ENCODE measurements at places on chromosomes 3 and 15.

GRCh38 chr3:139534992-139535879, 4.3 kb downstream of the RBP1 start:
- DNase-seq, result peak; percentile 32

GRCh38 chr3:43624619-43625305, 3.0 kb upstream of the ANO10 start:
- no peak for DNase-seq

- DNase-seq, result no peak
These were observed 9.1 kb downstream of the HDGFL3 start for GRCh38 chr15:83198476-83198875.

- DNase-seq, result no peak
These were observed 33.4 kb upstream of the CTDSPL2 start for GRCh38 chr15:44394062-44394461.

- peak; percentile 5 for DNase-seq
These were observed at the start of gene IL12A for GRCh38 chr3:159988617-159989271. TSS of gene IL12A (plus strand) at chr3:159988835.

GRCh38 chr15:25797511-25797935, 65.6 kb downstream of the ATP10A start:
- no peak for DNase-seq

- DNase-seq, result no peak
These were observed 302.8 kb downstream of the FHIT start for GRCh38 chr3:60948488-60948887.

DNA sequence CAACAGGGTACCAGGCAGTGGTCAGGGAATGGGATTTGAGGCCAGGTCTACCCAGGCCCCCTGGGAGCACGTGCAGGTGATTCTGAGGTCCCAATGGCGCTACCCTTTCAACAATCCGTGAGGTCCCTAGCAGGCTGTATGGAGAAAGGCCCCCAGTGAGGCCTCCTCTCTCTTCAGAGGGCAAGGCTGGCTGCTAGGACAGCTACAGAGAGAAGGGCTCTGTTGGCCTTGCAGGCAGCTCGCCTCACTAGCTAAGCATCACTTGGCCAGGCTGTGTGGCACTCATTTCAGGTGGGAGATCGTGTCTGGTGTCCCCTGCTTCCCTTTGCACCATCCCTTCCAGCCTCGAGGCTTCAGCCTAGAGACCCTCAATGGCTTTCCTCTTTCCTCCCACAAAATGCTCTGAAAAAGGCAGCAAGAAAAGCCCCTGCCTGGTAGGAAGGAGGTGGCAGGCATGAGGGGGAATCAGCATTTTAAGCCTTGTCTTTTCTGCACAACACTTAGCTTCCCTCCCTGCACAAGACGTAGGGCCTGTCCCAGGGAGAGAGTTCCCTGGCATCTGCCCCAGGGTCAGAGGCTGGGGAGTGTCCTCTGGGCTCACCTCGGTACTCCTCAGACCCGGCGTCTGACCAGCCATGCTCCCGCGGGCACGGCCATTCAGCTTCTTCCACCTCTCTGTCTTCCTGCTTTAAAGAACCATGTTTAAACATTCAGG, 111.8 kb downstream of the ASB7 start:
- DNase-seq, result no peak

- no peak for DNase-seq
These were observed 651.0 kb upstream of the ARPP21 start for GRCh38 chr3:34988296-34988695.

GRCh38 chr3:52083556-52084087, 27.3 kb upstream of the DUSP7 start:
- DNase-seq, result no peak

- no peak for DNase-seq
These were observed 1.9 kb downstream of the SNRPA1 start for GRCh38 chr15:101293122-101293521.

DNA sequence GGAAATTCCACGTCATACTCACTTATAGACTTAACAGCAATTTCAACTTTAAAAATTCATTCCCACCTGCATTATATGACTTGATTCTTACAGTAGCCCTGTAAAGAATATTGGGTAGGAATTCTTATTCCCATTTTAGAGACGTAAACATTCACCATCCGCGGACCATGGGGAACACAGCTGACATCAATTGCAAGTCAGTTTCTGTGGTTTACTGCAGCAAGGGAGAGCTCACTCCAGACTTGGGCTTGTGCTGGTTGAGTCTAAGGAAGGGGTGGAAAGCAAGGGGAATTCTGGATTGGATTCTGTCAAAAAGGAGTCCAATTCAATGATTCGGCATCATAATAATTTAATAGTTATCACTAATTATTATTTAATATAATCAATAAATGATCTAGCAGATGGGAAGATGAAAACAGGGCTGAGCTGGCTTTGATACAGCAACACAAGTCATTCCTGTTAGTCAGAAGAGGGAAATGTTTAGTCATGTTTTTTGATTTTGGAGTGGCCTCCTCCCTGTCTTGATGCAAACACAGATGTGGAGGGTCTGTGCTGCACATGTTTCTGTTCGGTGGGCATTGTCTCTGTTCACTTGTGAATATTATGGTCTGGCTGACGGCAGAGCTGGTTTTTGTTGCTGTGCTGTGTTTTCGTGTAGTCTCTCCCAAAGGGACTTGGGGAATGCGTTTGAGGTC, 9.7 kb downstream of the LIPC start:
- DNase-seq, result no peak

DNA sequence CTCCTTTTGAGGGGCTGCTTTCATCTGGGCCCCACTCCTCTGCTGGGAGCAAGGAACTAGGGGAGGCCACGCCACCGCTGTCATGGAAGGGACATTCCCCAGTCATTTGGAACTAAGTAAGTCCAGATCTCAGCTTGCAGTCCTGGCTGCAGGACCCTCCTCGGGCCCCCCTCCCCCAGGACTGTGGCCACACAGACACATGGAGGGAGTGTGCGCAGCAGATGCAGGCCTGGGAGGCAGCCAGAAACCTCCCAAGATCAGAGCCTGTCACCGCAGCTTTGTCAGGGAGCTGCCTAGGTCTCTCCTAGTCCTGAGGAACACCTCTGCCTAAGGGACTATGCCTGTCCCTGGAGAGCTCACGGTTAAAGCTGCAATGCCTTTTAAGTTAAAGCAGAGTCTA, 7.3 kb upstream of the SEMA3F start:
- DNase-seq, result no peak

DNA sequence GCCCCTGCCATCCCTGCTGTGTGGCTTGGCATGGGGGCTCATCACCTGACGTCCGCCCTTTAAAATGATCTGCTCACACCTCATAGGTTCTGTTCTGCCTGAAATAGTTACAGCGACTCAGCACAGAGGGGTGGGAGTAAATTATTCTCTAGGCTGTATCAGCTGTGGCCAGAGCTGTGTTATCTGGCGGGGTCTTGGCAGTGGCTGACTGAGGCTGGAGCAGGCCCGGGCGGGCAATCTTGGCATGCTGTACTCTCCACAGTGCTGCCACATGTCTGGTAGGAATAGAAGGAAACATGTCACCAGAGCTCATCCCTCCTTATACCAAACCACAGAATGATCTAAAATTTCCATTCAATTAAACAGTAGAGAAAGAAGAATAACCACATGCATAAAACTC, 499.9 kb upstream of the LMCD1 start:
- DNase-seq, result no peak

GRCh38 chr3:13815088-13815683, 64.7 kb downstream of the WNT7A start:
- DNase-seq, result no peak

DNA sequence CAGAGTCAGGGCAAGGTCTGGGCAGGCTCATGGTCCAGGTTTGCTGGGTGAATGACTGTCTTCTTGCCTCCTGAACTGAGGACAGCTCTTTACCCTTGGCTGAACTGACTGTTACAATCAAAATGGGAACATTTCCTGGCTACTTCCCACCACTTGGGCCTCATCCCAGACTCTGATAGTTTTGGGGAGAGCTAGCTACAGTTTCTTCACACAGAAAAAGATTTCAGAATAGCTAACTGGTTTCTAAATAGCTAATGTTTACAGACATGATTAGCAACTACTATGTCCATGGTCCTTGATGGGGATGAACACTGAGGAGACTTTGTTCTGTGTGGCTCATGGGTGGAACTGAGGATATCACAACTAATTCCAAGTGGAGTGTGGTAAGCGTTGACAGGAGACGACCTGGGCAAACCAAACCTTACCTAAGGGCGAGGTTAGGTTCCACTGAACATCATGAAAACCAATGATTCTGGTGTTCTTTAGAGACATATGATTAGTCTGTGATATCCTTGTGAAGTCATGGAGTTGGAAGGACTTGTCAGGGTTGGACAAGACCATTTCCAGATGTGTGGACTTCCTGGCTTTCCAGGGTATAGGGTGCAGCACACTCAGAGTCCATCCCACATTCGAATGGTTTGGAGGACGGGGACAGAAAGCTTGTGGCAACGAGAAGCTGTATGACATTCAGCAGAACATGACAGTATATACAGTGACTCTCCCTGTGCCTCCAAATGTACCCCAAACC, 7.3 kb downstream of the ALPK3 start:
- DNase-seq, result no peak

DNA sequence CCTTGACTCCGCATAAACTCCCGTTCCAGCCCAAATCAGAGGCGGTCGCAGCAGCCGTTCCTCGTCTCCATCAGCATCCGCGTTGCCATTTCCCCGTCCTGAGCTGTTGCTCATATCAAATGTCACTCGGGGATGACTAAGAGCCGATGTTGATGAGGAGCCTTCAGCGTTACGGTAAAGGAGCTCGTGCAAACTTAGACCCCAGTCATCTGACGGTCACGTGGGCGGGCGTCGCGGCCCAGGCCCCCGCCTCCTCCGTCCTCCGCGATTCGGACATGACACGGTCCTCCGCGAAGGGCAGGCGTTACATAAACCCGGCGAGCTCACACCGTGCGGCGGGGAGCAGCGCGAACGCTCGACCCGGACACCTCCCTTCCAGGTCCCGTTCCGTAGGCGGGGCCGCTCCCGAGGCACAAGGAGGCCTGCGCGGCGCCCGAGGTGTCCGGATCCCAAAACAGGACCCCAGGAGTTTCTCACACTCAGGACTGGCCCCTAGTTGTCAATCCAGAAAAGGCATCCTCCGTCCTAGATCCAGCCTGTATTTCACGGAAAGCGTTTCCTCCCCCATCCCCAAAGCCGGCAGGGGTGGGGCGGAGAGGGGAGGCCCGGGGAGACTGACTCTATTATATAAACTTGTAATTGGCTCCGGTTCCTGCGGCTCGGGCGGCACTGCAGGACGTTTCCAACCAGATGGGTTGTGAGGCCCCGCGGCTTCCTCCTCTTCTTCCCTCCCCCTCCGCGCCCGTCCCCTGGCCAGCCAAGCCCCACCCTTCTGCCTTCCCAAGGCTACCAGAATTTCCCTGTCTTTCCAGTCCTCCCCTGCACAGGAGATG, 100.0 kb upstream of the IGF1R start:
- no peak for DNase-seq

Data from NCI-H1092 (cell line).